ENCODE measurements at places on chromosomes 16 and 17.
A peak's percentile ranks its signal among the peaks of the same experiment; 100 is the strongest.

GRCh38 chr17:1906662-1907101 is 76.9 kb downstream of the RPA1 start:
- DNase-seq = no peak

DNA sequence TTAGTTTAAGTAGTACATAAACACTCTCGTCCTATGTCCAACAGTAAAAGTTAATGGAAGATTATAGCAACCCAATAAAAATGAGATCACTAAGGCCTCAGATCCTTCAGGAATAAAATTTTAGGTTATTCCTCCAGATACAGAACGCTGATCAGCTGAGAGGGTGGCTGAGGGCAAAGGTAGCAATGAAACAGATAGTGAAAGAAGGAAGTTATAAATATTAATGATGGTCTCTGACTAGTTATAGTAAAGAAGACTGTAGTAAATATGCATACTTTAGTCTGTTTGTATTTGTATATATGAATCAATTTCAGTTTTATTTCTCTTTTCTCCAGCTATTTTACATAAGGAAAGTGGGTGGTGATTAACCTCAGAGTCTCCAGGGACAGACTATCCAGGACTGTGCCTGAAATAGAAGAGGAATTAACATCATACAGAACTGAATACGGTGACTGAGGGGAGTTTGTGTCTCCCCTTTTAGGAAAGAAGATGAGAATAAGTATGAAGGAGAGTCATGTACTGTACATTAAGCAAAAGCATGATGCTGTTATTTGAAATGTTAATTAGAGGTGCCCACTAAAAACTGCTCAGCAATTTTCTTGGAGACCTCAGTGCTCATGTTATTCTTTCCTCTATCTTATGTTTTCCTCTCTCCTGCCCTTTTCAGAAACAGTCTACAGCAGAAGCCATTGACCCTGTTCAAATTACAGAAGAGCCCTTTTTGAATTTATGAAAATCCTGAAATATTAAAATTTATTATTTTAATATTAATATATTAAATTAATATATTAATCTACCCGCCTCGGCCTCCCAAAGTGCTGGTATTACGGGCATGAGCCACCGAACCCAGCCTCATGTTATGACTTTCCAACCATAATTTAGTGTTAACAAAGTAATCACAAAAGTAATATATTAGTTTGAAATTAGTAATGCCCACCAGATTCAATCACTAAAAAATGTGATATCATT is 36.5 kb upstream of the DHRS7B start:
- no peak for DNase-seq

- peak; percentile 97 for DNase-seq
These were observed at the start of gene BAHCC1 for GRCh38 chr17:81394921-81395599. BAHCC1 (plus strand) TSS chr17:81395457; CDS start chr17:81399740, 4,283 bp downstream.

GRCh38 chr16:2983706-2984136 is 3.5 kb upstream of the PKMYT1 start:
- peak; percentile 85 for DNase-seq

DNA sequence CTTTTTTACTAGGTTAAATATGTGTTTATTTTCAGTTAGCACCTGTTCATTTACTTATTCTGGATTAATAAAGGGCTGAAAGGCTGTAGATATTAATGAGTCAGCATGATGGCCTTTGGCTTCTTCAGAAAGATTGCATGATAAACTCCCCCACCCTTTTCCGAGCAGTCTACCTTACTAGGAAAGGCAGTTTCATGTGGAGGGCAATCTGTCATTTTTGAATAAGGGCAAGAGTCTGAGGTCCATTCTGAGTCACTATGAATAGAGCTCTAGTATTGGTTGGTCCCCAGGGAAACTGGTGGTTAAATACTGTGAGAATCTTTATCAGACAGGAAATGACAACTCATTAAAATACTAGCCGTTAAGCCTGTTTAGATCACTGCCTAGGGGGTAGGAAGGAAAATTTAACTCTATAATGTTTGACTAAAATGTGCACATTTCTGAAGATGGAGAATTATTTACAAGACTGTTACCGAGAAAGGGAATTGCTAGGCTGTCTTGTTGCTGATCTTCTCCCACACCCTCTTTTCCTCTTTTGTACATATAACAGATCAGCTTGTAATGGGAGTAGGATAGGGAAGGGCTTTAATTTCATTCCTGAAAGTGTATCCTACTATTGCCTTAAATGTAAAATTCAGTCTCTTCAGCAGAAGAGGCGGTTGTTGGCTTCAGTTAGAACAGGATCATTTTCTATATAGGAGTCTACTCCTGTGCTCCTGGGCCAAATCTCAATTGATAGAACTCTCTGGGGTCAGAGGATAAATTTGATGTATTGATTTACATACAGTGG is 63.3 kb downstream of the TUBD1 start:
- DNase-seq = peak; percentile 100

- DNase-seq = no peak
These were observed 4.1 kb downstream of the MAP2K3 start for GRCh38 chr17:21288571-21289017.

GRCh38 chr17:52710363-52710901 is 551.9 kb upstream of the CA10 start:
- DNase-seq = no peak

GRCh38 chr17:17628388-17629008 is 37.0 kb upstream of the PEMT start:
- no peak for DNase-seq

DNA sequence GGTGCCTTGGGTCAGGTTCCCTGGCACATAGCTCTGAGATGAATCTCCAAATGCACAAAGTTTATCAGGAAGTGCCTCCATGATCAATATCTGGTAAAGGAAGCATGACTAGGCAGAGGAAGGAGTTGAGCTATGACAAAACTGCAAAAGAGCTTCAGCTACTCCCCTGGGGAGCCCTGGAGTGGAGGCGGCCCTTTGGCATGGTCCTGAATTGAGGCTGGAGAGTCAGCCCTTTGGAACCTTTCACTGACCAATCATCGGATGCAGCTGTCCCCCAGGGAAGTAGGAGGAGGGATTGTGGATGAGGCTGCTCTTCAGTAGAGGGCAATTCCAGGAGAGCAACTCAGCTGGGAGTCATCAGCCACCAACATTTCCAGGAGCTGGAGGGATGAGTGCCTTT is 46.1 kb upstream of the NLRP1 start:
- DNase-seq = no peak

GRCh38 chr17:5561736-5562571 is 22.4 kb downstream of the NLRP1 start:
- DNase-seq = no peak

GRCh38 chr16:15677447-15677846 is 27.4 kb downstream of the NDE1 start:
- no peak for DNase-seq
